ENCODE measurements at places on chromosomes 5 and 9. TPM values are rescaled to one million over a fixed set of nuclear protein-coding genes. Genes with fewer than 3 reads are reported as not detected.

Gene ANKRD33B
- total RNA-seq = 5.9 TPM

Gene HMMR
- 78.5 TPM for total RNA-seq

- H3K4me1 ChIP-seq = peaks cover 12% of the 10 kb centered on the region
- H3K27ac ChIP-seq = no peak overlapping the region
- H3K27me3 ChIP-seq = no peaks in the 10 kb centered on the region
- H3K4me3 ChIP-seq = no peak overlapping the region
Measured at GRCh38 chr5:115351356-115352195, 55.1 kb upstream of the CCDC112 start.

DNA sequence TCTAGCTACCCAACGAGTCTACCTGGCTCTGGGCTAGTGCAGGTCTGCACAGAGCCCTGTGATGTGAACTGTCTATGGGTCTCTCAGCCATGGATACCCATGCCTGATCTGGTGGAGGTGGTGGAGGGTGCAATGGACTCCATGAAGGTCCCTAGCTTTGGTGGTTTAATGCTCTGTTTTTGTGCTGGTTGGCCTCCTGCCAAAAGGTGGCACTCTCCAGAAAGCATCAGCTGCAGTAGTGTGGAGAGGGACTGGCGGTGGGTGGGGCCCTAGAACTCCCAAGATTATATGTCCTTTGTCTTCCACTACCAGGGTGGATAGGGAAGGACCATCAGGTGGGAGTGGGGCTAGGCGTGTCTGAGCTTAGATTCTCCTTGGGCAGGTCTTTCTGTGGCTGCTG lies 290.1 kb downstream of the AGTPBP1 start:
- H3K36me3 ChIP-seq = peaks cover 71% of the 10 kb centered on the region
- peaks cover 3% of the 10 kb centered on the region for H3K27me3 ChIP-seq
- no peak overlapping the region for H3K4me3 ChIP-seq

Gene CCDC187
- 0.04 TPM for total RNA-seq

GRCh38 chr5:143328589-143329220 lies 74.8 kb downstream of the NR3C1 start:
- H3K27me3 ChIP-seq = no peaks in the 10 kb centered on the region
- H3K4me1 ChIP-seq = no peaks in the 10 kb centered on the region
- no peak overlapping the region for H3K4me3 ChIP-seq
- no peak overlapping the region for H3K27ac ChIP-seq

- peaks cover 4% of the 10 kb centered on the region for H3K36me3 ChIP-seq
- no peak for DNase-seq
- H3K4me1 ChIP-seq = no peaks in the 10 kb centered on the region
- H3K4me3 ChIP-seq = no peak overlapping the region
- H3K27ac ChIP-seq = no peak overlapping the region
Measured at GRCh38 chr9:20649381-20649780, 27.1 kb upstream of the MLLT3 start.

Gene DDX4
- total RNA-seq = 0.32 TPM

DNA sequence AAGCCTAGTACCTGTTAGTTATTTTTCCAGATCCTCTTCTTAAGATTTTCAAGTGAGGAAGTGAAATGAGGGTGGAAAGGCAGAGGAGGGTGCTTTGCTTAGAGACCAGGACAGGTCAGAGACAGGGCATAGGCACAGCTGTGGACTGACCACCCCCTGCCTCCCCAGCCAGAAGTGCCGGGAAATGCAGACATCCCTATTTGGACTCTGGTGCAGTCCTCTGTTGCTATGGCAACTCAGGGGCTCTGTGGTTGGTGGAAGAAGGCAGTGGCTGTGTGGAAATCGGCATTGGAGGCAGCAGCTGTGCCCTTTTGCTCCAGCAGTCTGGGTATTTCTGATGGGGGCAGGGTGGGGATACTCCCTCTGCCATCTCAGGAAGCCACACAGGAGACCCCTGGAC lies 43.3 kb upstream of the NDFIP1 start:
- peak; percentile 30 for DNase-seq
- no peaks in the 10 kb centered on the region for H3K36me3 ChIP-seq
- peaks cover 11% of the 10 kb centered on the region for H3K4me1 ChIP-seq
- no peaks in the 10 kb centered on the region for H3K27me3 ChIP-seq
- H3K27ac ChIP-seq = no peak overlapping the region

DNA sequence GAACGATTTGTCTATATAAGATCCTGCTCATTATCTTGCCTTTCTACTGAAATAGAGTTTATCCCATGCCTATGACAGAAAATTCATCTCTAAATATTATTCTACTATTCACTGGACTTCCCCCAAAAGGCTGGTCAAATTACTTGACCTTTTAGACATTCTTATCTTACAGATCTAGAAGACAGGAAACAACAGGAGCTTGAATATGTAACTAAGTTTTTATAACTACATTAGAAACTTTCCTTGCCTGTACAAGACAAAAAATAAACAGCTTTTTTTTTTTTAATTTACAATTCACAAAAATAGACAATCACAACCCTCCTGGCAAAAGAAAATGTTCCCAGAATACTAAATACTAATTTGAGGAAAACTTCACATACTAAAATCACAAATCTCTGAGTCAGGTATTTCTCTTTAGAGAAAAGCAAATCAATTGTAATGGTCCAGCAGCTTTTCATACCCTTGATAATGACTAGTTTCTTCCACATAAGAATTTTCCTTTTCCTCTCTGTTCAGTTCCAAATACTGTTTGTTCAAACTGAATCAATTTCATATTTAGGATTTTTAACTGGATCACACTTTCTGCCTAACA lies 68.6 kb downstream of the MLLT3 start:
- H3K27ac ChIP-seq = no peak overlapping the region
- H3K27me3 ChIP-seq = no peaks in the 10 kb centered on the region
- no peak overlapping the region for H3K4me3 ChIP-seq
- no peaks in the 10 kb centered on the region for H3K36me3 ChIP-seq
- H3K4me1 ChIP-seq = peaks cover 44% of the 10 kb centered on the region

DNA sequence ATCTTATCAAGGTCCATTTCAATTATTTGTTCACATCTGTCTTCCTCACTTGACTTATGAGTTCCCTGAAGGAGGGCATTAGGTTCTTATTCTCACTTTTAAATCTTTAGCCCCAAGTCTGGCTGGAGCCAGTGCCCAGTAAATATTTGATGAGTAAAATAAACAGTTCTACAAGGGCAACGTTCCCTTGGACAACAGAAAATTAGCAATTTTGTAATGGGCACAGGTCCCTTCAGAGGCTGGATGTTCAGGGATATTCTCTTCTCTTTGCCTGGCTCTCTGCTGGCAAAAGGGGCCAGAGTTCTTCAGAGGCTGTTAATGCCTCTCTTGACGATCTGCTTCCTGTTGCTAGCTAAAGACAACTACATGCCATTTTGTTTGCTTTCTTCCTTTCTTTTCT lies 149.7 kb downstream of the SEMA6A start:
- H3K36me3 ChIP-seq = no peaks in the 10 kb centered on the region
- H3K27ac ChIP-seq = no peak overlapping the region
- DNase-seq = no peak
- peaks cover 14% of the 10 kb centered on the region for H3K4me1 ChIP-seq
- H3K4me3 ChIP-seq = no peak overlapping the region

- no peak overlapping the region for H3K4me3 ChIP-seq
- H3K4me1 ChIP-seq = peaks cover 9% of the 10 kb centered on the region
- H3K36me3 ChIP-seq = no peaks in the 10 kb centered on the region
- no peak overlapping the region for H3K27ac ChIP-seq
- no peak for DNase-seq
Measured at GRCh38 chr5:167716126-167716775, 575.2 kb upstream of the WWC1 start.

- no peak overlapping the region for H3K27ac ChIP-seq
- no peak overlapping the region for H3K4me3 ChIP-seq
- DNase-seq = no peak
- no peaks in the 10 kb centered on the region for H3K27me3 ChIP-seq
Measured at GRCh38 chr5:26833596-26833995, 204.8 kb downstream of the CDH9 start.

GRCh38 chr5:80189201-80189600 lies 66.6 kb downstream of the SERINC5 start:
- H3K4me1 ChIP-seq = peaks cover 88% of the 10 kb centered on the region
- no peak for DNase-seq
- no peaks in the 10 kb centered on the region for H3K36me3 ChIP-seq

DNA sequence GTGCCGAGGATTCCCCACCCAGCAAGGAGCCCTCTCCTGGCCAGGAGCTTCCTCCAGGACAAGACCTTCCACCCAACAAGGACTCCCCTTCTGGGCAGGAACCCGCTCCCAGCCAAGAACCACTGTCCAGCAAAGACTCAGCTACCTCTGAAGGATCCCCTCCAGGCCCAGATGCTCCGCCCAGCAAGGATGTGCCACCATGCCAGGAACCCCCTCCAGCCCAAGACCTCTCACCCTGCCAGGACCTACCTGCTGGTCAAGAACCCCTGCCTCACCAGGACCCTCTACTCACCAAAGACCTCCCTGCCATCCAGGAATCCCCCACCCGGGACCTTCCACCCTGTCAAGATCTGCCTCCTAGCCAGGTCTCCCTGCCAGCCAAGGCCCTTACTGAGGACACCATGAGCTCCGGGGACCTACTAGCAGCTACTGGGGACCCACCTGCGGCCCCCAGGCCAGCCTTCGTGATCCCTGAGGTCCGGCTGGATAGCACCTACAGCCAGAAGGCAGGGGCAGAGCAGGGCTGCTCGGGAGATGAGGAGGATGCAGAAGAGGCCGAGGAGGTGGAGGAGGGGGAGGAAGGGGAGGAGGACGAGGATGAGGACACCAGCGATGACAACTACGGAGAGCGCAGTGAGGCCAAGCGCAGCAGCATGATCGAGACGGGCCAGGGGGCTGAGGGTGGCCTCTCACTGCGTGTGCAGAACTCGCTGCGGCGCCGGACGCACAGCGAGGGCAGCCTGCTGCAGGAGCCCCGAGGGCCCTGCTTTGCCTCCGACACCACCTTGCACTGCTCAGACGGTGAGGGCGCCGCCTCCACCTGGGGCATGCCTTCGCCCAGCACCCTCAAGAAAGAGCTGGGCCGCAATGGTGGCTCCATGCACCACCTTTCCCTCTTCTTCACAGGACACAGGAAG lies 120.2 kb downstream of the RGS3 start:
- no peaks in the 10 kb centered on the region for H3K27me3 ChIP-seq
- H3K4me1 ChIP-seq = 0 out of 2 replicates have a peak, but pooled peaks cover 4% of the 10 kb centered on the region
- H3K36me3 ChIP-seq = no peaks in the 10 kb centered on the region
- DNase-seq = no peak

DNA sequence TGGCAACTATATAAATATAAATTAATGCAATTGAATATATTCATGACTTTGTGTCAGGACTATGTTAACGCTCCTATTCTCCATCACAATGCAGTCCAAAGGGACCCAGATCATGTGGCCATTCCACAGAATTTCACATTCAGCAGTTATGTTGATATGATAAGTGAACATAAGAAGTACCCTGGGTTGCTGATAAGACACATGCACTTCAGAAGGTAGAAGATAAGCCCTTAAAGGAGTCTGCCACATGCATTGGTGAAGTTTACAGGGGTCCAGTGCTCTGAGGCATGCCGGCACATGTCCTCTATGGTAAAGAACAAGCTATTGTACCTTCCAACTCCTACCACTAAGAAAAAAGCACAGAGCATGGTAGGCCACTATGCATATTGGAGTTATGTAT lies 76.4 kb downstream of the PHAX start:
- peak overlapping the region; percentile 63 for H3K27ac ChIP-seq
- no peak overlapping the region for H3K4me3 ChIP-seq
- no peak for DNase-seq
- no peaks in the 10 kb centered on the region for H3K36me3 ChIP-seq
- H3K27me3 ChIP-seq = no peaks in the 10 kb centered on the region
- peaks cover 59% of the 10 kb centered on the region for H3K4me1 ChIP-seq

DNA sequence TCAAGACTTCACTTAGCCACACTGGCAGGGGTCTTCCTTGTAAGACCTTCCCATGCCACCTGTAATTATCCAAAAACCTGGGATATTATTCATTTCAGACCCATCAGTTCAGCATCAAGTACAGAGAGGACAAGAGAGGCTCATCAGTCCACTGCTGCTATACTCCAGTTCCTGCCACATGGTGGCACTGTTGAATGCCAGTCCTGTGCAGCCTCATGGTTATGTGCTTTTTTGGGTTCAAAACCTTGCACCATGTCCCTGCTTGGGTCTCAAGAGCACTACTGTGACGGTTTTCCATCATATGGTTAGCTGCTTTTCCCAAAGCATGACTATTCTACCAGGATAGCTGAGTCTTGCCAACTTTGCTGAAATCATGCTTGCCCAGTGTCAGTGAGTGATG lies 8.5 kb downstream of the PTGS1 start:
- H3K36me3 ChIP-seq = 0 out of 2 replicates have a peak, but pooled peaks cover 3% of the 10 kb centered on the region
- H3K4me1 ChIP-seq = peaks cover 22% of the 10 kb centered on the region
- H3K4me3 ChIP-seq = no peak overlapping the region
- H3K27ac ChIP-seq = no peak overlapping the region
- DNase-seq = peak; percentile 35
- peaks cover 14% of the 10 kb centered on the region for H3K27me3 ChIP-seq

DNA sequence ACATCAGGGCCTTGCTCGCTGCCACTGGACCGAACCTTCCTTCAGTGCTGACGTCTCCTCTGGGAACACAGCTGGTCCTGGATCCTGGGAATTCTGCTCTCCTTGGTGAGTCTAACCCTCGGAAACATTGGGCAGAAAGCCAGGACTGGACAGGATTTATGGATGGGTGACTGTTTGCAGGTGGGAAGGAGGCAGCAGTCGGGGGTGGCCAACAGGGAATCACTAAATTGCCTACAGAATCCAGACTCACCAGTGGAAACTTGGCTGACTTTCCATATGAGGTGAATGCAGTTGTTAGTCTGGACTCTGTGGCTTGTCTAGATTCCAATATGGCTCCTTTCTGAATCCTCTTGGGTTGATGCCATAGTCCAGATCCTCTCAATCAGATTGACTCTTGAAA lies 203.1 kb downstream of the SAXO1 start:
- no peaks in the 10 kb centered on the region for H3K27me3 ChIP-seq
- H3K4me3 ChIP-seq = no peak overlapping the region
- no peak overlapping the region for H3K27ac ChIP-seq
- DNase-seq = no peak
- H3K4me1 ChIP-seq = peaks cover 20% of the 10 kb centered on the region
- no peaks in the 10 kb centered on the region for H3K36me3 ChIP-seq

Gene SLC9A3
- total RNA-seq = 1.7 TPM

All from WTC11 (cell line).